NCI-H2029 treated with DMSO at 0.1 percent for 48 hours (cell line): ENCODE measurements at places on chromosomes 6 and 20.

DNA sequence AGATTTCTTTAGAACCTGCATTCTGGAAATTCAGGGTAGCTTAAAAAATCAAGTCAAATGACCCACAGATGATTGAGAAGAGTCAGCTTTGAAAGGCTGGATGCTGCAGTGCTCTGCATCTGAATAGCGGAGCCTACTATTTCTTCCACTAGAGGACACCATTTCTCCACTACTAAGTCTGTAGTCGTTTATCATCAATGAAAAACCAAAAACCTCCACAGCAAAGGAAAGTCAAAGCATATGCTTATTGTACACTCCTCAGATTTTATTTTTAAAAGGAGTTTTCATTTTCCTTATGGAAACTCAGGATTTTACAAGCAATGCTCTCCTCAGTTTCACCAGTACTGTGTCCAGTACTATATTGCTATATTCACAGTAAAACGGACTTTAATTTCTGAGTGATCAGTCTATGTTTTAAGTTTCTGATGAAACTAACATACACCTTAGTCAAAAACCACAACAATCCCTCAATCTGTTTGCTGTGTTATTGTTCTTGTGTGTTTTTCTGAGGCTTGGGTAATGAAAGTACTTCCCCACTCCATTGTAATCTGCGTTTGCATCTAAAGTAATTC is 50.5 kb upstream of the ENPP5 start:
- peak; percentile 41 for DNase-seq

DNA sequence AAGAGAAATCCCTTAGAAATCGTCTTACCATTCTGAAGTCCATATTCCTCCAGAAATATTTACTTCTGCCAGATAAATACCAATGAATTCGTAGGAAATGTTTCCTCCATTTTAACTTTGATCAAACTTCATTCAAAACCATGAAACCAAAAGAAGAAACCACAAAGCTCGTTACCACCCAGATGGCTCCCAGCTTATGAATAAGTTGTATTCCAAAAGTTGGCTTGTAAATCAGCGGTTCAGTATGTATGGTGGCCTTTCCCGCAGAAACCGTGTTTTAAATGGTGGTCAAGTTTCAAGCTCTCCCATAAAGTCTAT is 73.6 kb upstream of the RIPOR2 start:
- no peak for DNase-seq

- DNase-seq, result no peak
Observed at GRCh38 chr6:16929809-16930208, 168.5 kb upstream of the ATXN1 start.

DNA sequence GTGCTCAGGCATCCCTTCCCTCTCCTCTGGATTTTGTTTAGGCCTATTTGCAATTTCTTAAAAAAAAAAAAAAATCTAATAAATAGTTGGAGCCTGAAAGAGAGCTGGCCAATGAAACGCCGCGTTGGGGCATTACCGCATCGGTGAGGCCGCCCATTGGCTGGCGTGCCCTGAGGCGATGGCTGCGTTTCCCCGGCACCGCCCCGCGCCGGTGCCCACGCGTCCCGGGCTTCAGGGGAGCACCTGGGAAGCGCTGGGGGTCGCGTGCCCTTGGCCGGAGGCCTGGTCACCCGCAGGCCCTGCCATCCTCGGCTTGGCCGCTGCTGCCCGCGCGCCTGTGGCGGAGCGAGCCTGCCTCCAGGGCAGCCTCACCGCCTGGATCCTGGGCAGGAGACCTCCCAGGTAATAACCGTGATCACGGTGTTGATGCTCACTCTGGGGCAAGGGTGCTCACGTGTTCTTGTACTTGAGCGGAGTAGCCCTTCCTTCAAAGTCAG is 155.4 kb downstream of the NRN1 start:
- DNase-seq, result no peak

GRCh38 chr6:89404512-89404911 is 7.6 kb downstream of the RRAGD start:
- DNase-seq, result no peak

DNA sequence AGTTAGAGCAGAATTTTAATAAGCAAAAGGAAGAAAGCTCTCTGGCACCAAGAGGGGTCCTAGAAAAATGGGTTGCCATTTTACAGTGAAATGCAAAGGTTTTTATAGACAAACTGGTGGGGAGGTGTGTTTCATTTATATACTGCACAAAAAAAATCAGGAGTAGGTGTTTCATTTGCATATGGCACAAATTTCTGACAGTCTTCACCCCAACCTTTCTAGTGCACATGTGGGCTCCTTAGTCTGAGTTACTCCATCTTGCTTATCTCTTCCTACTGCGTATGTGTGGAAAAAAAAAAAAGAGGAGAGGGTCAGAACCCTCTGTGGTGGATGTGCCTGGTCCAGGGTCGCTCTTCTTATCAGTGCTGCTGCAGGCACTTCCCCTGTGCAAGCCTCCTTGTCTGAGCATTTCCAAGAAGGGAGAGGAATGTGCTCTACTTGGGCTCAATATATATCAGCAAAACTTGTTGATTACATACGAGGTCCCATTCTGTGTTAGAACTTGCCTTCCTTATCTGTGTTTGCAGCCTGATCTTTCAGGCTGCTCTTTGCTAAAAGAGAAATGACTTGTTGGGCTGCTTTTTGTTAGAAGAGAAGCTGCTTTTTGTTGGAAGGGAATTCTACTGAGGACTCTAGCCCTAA is 59.0 kb upstream of the MRAP2 start:
- DNase-seq, result no peak

GRCh38 chr6:21522143-21522747 is 71.3 kb upstream of the SOX4 start:
- DNase-seq, result no peak

- no peak for DNase-seq
Observed at GRCh38 chr6:50853939-50854338, 35.3 kb downstream of the TFAP2B start.

DNA sequence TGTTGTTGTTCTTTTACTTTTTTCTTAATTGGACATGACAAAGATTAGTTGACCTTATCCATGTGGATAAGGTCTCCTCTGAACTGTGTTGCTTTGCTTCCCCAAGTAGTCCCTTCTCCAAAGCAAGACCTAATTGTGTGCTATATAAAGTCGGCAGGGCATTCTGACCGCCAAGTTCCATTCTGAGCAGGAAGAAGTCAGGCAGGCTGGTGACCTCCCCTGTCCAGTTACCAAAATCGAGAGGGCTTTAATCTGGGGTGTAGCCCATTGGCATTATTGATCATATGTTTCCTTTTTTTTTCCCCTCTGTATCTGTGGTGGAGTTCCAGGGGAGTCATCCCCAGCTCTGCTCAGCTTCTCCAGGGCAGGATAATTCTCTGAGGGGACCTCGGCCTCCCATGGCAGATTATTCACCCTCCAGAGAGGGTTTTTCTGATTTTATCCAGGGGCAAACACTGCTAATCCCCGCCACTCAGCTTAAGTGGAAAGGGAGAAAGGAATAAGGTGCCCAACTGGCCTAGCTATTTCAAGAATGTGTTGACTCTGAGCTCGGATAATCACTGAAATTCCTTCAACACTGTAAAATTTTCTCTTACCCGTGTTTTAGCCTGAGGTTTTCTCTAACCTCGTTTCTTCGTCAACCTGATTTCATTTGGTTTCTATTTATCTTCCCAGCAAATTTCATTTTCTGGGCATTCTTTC is 71.8 kb upstream of the L3MBTL3 start:
- DNase-seq, result no peak

DNA sequence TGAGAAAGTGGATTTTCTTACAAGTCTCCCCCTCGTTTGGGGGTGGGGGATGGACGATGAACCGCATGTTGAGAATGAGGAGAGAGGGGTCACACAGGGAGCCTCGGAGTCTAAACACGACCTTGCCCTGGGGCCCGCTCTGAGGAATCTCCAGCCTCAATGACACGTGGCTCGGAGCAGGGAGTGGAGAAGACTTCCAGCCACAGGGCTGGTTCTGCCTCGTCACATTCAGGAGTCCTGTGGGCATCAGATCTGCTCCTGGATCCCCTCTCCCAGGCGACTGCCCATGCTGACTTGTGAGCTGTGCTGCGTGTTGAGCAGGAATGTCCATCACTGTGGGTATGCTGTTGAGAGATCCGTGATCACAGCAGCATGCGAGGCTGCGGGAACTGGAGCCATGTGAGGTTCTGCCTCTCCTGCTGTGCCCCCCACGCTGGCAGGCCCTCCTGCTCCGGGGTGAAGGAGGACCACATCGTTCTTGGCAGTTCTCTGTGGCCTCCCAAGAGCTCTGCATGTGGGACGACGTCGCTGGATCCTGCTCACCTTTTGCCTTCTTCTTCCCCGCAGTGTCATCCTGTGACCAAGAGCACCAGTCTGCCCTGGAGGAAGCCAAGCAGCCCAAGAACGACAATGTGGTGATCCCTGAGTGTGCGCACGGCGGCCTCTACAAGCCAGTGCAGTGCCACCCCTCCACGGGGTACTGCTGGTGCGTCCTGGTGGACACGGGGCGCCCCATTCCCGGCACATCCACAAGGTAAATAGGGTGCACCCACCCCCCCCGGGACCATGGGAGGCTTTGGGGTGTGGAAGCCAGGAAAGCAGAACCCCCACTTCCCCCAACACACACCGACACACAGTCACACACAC is 157.5 kb downstream of the SMOC2 start:
- DNase-seq, result no peak

DNA sequence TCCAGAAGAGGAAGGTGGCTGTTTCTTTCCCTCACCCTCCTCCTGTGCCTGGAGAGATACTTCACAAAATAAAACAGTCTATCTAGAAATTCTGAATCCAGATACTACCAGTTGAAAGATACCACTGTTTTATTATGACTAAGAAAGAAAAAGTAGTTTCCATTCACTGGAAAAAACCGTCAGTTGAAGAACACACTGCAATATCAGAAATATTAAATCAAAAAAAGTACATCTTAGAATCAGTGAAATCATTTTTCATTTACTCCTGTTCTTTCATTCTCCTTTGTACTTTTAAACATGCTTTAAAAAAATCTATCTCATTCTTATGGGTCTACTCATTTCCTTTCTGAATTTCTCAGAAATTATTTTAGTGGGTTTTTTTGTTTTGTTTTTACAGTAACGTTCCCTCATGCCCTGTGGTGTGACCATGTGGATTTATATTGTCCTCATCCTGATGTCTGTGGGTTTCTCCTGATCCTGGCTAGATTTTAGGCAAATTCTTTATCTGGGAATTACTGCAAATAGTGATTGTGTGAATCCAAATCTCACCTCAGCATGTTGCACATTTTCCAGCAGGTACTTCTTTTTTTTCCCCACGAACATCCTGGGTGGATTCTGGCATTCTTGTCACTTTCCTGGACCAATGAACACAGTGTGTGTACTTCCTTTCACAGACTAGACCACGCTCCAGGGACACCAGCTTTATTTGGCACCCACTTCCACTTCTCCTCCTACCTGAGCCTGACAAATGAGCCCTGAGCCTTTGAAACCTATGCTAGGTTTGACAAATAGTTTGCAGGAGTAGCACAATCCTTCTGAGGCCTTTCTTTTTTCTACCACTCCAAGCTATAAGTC is 114.0 kb upstream of the LAMP5 start:
- no peak for DNase-seq

GRCh38 chr6:162917506-162917905 is 189.7 kb downstream of the PACRG start:
- DNase-seq, result no peak

- no peak for DNase-seq
Observed at GRCh38 chr6:44122801-44123200, 4.5 kb downstream of the MRPL14 start.

DNA sequence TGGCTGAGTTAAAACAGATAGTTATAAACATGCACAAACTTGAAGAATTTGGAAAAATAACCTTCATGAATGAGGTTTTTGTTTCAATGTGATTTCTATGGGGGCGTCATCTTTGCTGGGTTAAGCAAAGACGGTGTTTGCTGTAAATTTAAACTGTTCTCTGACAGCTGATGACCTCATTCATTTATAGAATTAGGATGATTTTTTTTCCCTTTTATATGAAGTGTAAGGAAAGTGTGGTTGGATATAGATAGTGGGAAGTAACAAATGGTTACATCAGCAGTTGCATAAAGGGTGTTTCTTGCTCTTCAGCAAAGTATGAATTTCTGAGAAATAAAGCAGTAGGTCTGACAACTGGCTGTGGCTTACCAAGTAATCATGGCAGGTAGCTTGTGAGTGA is 137.2 kb upstream of the CENPW start:
- no peak for DNase-seq

DNA sequence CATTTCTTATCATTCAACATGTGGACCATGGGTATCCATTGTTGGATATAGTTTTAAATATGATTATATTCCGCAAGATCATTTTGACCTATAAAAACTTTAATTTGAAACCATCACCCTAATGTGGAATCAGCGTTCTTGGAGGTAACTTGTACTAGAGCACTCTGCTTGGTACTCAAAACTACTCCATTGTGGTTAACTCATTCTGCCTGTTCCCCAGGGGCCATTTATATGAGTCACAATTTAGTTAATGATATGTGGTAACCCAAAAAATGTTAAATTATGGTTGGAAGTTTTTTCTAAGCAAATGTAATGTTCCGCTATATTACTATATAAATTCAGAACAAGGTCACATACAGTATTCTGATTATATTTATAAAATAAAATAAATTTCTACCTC is 109.3 kb downstream of the TRDN start:
- DNase-seq, result no peak

DNA sequence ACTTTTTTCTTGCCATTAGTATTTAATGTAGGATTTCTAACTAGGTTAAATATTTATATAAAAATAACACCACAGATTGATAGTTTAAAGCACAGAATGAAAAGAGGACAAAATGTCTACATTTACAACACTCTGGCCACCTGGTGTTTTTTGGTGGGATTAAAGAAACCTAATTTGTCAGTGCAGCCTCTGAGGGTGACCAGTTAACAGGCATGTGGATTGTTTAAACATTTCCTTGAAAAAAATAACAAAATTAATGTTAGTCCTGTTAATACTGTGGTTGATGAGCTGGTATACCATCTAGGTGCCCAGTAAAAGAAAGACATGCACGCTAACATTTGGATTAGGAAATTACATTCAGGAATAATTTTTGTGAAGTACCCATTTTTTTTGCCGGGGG is 8.8 kb downstream of the SLC9A8 start:
- no peak for DNase-seq

GRCh38 chr6:34595332-34596184 is 39.4 kb upstream of the SPDEF start:
- DNase-seq, result no peak

GRCh38 chr6:140915103-140915502 is 1217.6 kb upstream of the GJE1 start:
- peak; percentile 57 for DNase-seq

- no peak for DNase-seq
Observed at GRCh38 chr20:32775336-32775991, 13.3 kb downstream of the DNMT3B start.

- no peak for DNase-seq
Observed at GRCh38 chr6:36908747-36909146, 23.0 kb downstream of the C6orf89 start.

GRCh38 chr6:118284736-118285360 is 263.2 kb upstream of the PLN start:
- no peak for DNase-seq

- DNase-seq, result no peak
Observed at GRCh38 chr20:31890646-31891045, 20.2 kb downstream of the TTLL9 start.

DNA sequence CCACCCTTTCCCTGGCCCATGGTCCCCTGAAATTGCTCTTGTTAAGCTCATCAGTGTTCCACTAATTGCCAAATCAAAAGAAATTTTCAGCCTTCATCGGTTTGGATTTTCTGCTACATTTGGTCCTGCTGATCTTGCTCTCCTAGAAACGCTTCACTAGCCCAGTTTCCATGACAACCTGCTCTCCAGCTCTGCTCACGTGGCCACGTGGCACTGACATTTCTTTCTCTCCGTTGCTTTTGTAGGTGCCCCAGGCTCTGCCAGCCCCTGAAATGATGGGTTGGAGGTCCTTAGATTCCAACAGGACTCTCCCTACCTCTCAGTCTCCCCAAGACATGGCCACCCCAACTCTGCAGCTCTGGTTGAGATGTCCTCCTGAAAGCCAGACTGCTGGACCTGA is 45.8 kb upstream of the NNAT start:
- DNase-seq, result no peak
